ENCODE measurements at places on chromosomes 6 and 20.

DNA sequence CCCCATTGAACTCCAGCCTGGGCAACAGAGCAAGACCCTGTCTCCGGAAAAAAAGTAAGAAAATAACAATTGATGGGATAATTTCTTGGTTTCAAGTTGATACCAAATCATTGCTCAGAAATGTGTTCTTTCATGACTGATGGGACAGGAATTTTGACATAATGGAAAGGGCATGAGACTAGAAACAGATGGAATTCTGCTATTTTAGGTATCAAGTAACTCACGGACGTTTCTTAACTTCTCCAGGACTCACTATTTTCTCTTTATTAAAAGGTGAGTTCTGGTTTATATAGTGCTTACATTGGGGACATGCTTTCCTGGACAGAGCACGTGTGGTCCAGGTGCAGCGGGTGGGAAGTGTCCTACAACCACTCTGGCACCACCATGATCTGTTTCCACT lies 6.0 kb upstream of the DSP start:
- DNase-seq: no peak

GRCh38 chr6:83008626-83009025 lies 57.0 kb downstream of the UBE3D start:
- DNase-seq: no peak

GRCh38 chr6:12537389-12537788 lies 179.2 kb upstream of the PHACTR1 start:
- no peak for DNase-seq

- DNase-seq: no peak
Measured at GRCh38 chr6:156026486-156027247, 571.0 kb upstream of the NOX3 start.

GRCh38 chr6:101069191-101069795 lies 188.2 kb upstream of the ASCC3 start:
- DNase-seq: no peak

DNA sequence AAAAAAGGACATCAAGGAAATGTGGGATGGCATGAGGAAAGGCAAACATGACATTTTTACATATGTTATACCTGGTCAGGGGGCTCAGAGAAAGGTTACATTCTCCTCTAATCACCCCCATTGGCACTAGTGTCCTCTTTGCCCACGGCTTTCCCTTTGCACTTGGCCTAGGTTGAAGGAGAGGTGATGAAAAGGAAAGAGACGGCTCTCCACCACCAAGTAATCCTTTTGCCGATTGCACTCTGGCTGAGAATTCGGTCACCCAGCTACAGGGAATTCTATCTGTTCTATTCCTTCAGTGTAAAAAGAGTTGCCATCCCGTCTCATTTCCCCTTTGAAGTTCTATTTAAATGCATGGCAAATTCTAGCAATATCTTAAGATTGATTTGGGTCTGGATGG lies 10.4 kb downstream of the VGLL2 start:
- DNase-seq: no peak

- no peak for DNase-seq
Measured at GRCh38 chr6:100944644-100945043, 63.5 kb upstream of the ASCC3 start.
